ENCODE measurements at places on chromosomes 1 and 21. TPM values are rescaled to one million over a fixed set of nuclear protein-coding genes. Genes with fewer than 3 reads are reported as not detected.

DNA sequence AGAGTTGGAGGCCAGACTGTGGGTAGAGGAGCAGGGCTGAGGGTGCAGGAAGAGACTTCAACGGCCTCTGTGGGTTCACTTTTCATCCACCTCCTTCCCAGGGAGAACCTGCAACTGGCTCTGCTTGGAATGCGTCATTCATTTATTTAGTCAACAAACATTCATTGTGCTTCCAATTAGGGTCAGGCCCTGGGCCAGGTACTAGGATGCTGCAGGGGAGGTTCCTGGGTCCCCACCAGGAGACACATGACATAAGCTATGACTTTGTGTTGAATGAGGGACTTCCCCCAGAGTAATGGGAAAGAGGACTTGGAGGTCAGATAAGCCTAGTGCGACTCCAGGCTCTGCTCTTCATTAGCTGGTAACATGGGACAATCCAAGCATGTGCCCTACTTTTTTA lies 46.3 kb upstream of the RPL11 start:
- DNase-seq = no peak

DNA sequence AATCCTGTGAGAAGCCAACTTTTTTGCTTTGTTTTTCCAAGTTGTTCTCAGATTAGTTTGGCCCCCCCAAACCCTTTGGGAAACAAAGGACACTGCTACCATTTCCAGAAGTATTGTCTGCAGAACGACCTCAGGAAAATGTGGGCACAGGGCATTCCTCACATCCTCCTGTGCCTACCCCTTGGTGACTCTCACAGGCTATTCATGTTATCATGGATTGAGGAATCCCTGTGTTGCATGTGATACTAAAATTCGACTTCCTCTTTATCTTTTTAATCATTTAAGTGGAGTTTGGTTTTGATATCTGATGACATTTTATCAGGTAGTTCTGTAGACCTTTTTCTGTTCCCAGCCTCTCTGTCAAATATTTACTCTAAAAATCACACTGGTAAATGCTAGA lies 184.5 kb downstream of the FASLG start:
- DNase-seq = no peak

Gene CLEC20A
- total RNA-seq = not detected

DNA sequence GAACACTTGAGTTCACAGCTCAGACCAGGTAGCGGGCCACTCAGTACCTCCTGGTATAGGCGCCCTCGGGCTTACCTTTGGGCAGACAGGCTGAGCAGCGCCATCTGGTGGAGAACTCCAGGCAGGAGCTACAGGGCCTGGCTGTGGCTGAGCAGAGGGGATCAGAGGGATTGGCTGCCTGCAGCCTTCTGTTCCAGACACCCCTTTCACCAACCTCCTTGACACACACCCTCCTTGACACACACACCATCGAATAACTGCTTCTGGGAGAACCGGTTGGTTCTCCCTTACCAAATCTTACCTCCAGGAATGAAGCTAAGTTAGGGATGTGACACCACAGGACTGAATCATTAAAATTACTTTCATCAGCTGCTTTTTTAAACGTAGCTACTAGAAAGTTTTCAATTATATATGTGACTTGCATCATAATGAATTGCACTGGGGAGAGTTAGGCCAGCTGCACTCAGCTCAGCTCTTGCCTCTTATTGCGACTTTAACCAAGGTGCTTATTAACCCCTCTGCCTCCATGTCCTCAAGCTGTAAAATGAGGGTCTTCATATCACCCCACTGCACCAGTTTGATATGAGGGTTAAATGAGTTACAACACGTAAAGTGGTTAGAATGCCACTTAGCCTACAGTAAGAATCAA lies 6.6 kb downstream of the LIN28A start:
- DNase-seq = no peak

- DNase-seq = no peak
These were observed 5.9 kb upstream of the THEM4 start for GRCh38 chr1:151915061-151915686.

Gene PHGDH
- total RNA-seq = 92.6 TPM

DNA sequence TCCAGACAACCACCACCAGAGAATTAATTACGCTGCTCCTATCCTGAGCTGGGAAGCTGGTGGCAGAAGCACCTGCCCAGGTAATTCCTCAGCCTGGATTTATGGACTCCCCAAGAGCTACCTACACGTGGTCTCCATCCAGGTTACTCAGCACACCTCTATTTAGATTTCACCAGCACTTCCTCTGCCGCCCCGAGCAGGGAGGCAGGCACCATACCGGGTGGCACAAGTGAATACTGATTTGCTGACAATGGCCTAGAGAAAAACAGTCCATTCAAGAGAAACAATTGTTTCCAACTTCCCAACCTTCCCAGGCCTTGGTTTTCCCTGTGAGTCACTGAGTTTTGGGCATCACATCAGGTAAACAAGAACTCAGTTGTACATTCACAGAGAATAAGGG lies 134.3 kb downstream of the MATN1 start:
- peak; percentile 67 for DNase-seq

- DNase-seq = no peak
These were observed 20.1 kb upstream of the DONSON start for GRCh38 chr21:33608559-33608958.

Data from vagina (tissue), 2 donors.